Motor neuron (in vitro differentiated cells): ENCODE measurements at places on chromosomes 7 and 10.

- ATAC-seq: no peak
These were observed 18.0 kb downstream of the ZNF37A start for GRCh38 chr10:38112159-38112558.

- ATAC-seq: no peak
These were observed 246.0 kb upstream of the KMT2E start for GRCh38 chr7:104767826-104768536.

GRCh38 chr7:103504505-103505135 is 58.6 kb upstream of the SLC26A5 start:
- peak; percentile 45 for ATAC-seq

DNA sequence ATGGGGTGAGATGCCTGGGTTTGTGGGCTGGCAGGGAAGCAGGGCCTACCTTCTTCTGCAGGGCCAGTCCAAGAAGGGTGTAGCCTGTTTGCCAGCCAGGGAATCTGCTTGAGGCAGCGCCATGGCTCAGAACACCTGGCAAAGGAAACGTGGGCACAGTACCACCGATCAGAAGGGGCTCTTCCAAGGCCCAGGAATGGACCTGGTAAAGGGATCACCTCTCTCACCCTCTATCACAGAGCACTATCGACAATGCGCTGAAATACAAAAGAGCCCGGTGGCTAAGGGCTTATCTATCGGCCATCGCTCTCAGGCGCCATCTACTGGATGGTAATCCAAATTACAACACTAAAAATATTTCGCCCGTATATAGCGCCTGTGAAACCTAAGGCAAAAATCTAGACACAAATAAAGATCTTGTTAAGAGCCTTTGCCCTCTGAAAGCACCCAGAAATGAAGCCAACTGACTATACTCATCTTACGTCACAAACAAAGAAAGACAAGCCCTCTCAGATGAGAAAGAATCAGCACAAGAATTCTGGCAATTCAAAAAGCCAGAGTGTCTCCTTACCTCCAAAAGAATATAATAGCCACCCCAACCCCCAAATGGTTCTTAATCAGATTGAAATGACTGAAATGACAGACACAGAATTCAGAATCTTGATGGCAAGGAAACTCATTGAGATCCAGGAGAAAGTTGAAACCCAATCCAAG is 217.8 kb upstream of the HPS1 start:
- no peak for ATAC-seq

DNA sequence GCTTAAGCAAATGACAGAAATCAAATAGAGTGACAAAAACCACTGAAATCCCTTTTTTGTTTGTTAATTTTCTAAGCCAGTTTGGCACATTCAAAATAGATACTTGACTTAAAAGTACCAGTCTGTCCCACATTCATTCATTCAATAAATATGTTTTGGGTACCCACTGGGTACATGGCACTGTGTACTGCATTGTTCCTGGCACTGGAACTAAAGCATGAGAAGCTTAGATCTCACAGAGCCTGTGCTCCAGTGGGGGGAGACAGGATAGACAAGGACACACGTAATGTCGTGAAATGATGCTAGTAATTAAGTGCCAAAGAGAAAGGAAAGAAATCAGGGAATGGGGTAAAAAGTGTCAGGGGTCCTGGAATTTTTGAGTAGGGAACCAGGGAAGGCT is 13.0 kb downstream of the MTURN start:
- no peak for ATAC-seq

DNA sequence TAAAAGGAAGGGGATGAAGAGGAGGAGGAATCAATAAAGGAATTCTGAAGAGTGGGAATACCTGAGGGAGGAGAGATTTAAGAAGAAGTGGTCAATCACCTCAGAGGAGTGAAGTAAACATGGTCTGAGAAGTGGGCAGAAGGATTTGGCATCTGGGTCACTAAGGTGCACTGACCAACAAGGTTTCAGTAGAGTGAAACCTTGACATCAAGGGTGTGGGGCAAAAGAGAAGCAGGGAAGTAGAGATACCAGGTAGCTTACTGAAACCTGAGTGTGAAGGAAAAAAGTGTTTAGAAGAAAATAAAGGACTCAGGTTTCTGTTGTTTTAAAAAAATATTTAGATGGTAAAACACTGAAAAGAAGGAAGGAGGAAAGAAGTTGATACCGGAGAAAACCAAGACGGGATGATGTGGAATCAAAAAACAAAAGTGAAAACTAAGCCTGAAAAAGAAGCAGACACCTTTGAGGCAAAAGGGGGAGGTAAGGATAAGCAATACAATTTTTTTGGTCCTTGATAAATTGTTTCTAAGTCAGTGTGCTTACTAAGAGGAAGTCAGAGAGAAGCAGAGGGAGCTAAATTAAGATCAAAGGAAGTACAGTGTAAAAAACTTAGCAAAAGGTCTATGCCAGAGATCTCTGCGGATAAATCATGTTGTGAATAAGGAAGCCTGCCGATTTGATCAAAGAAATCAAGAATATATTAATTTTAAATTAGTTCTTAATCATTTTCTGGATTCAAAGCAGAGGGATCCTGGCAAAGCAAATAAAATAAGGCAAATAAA is 137.2 kb upstream of the GPR22 start:
- ATAC-seq: no peak

GRCh38 chr7:27241189-27242056 is 1.2 kb upstream of the EVX1 start:
- ATAC-seq: no peak

GRCh38 chr10:131910663-131911314 is 10.0 kb downstream of the PPP2R2D start:
- ATAC-seq: no peak

GRCh38 chr7:68203251-68203650 is 1206.6 kb downstream of the TYW1 start:
- ATAC-seq: no peak

DNA sequence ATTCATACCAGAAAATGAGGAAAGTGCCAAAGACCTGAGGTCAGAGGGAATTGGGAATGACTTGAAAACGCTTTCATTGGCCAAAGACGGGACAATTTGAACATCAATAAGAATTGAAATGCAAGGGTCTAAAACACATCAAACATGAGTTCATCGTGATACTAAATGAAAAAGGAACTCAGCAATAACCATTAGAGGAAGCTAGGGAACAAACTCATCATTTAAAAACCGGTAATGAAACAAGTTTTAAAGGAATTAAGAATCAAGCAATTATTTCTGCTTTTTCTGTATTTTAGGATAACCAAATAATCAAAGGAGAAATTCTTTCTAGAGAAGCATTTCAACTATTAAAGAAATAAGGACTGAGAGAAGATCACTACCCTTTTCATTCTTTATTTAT is 303.1 kb downstream of the ARHGAP12 start:
- no peak for ATAC-seq

GRCh38 chr10:130481076-130481930 is 345.1 kb downstream of the GLRX3 start:
- ATAC-seq: no peak

- ATAC-seq: no peak
These were observed 387.2 kb upstream of the PODXL start for GRCh38 chr7:131943646-131944045.

GRCh38 chr10:112201334-112201733 is 17.8 kb upstream of the GPAM start:
- no peak for ATAC-seq

DNA sequence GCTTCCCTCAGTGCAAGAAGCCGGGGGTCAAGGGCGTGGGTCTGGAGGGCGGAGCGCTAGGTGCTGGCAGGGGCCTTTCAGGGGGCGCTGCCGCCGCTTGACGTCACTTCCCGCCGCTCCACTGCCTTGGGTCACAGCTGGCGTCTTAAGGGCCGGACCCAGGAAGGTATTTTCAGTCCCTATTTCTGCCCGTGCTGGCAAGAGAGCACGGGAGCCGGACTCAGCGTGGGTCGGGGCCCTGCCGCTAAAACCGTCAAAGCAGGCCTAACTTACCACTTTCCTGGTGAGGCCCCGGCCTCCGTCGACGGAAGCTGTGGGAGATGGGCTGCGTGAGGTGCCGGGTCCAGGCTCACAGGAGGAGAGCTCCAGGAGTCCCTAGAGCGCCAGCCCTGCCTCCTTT is 12.0 kb downstream of the VAX1 start:
- ATAC-seq: no peak

DNA sequence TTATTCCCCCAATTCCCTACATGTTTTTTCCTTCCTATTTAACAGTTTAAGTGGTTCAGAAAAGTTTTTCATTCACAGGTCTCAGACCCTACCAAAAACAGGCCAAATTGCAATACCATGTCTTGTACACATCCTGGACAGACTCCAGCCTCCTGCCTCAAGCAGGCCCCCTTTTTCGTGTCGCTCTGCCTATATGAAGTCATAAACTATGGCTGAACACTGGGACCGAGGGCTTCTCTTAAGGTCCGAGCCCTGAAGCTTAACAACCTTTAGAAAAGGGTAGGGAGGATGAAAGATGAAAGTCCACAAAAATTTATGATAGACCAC is 1.4 kb downstream of the FBXW4 start:
- ATAC-seq: peak; percentile 46

DNA sequence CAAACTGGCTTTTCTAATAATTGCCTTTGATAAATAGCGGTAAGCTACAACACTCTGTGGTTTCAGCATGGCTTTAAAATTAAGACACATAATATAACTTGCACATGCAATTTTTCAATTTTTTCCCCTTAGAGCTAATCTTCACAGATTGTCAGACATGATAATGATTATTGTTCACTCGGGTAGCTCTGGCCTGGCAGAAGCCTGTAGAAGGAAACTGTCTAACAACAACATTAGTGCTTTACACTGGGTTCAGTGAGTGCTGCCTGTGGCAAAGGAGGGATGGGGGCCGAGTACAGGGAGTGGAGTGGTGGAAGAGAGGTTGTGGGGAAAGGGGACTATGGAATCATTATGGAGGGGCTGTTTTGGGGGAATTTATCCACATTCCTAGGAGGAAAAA is 67.2 kb upstream of the AUTS2 start:
- no peak for ATAC-seq

- no peak for ATAC-seq
These were observed 128.0 kb downstream of the NRCAM start for GRCh38 chr7:108328174-108328651.

DNA sequence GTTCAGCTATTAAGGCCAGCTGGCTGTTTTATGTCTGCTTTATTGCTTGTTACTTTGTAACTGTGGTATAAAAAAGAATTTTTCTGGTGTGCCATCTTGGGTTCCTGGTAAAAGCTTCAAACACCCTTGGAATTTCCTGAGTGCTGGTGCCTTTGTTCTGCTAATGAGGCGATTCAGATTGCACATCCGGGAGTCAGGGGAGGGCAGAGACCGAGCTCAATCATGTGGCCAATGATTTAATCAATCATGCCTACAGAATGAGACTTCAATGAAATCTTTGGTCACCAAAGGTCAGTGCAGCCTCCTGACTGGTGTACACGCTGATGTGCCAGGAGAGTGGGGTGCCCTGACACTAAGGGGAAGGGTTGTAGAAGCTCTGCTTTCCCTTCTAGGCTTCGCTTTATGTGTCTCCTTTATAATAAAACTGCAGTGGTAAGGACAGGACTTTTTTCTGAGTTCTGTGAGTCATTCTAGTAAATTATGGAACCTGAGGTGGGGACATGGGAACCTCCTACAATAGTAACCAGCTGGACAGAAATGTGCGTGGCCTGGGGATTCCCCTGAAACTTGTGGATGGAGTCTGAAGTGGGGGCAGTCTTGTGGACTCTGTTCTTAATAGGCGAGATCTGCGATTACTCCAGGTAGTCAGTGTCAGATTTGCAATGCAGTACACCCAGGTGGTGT is 69.4 kb upstream of the OGDHL start:
- peak; percentile 93 for ATAC-seq

DNA sequence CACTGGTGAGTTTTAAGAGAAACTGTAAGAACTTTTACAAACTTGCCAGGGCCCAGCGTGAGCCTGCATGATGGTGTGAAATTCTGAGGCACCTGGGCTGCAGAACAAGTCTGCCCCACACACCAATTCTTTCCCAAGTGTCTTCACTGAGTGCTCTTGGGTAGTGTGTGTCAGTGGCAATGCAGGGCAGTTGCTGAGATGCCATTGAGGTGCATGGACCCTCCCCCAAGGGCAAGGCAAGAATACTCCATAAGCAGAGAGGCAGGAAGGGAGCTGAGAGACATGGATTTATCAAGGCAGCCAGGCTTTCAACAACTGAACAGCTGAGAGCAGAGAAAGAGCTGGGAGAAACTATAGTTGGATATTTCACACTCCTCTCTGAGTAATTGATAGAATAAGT is 801.2 kb downstream of the GRID1 start:
- no peak for ATAC-seq

DNA sequence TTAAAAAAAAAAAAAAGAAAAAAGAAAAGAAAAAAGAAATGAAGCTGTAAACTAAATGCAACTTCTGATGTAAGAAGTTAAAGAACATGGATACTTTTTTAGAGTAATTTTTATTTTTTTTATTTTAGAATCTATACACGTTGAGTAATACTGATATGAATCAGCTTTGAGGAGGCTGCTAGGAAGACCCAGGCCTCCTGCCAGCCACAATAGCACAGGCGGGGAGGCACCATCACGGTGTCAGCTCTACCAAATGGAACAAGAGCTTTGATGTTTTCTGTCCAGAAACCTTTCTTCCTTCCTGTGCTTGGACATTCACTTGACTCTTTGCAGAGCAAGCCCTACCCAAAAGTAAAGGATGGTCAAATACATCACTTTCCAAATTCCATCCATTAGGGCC is 45.3 kb upstream of the EGR2 start:
- ATAC-seq: no peak

DNA sequence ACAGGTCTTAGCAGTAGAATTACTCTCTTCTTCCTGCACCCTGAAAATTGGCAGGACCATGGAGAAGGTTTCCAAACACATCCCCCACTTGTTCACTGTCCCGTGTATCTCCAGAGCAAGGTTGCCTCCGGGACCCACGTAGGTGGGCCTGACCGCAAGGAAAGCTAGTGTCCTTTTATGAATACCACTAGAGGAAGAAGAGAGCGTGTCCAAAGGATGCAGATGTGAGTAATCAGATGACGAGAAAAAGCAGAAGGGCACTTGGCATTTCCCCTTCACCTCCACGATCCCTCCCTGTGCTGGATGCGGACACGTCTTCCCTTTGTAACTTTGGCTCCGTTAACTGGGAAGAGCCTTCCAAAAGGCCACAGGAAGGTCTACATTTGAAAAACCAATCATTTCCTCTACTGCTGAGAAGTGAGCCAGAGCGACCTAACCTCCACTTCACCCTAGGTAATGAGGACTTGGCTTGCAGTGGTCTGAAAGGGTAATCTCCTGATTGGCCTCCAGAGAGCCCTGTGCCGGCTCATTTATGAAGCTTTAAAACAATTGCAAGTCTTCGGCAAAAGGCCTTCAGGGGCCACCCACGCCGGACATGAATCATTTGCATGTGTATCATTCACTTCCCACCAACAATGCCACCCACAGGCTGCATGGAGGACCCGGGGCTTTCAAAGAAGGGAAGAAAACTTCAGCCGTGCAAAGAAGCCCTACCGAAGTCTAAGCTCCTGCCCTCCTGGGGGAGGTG is 55.4 kb downstream of the LYZL1 start:
- peak; percentile 43 for ATAC-seq

- ATAC-seq: peak; percentile 54
These were observed 168.4 kb upstream of the KMT2E start for GRCh38 chr7:104845557-104845956.
